CD4-positive, alpha-beta T cell treated with Interferon alpha-2 for 1 hour (primary cell): ENCODE measurements at places on chromosomes 6 and 20.

DNA sequence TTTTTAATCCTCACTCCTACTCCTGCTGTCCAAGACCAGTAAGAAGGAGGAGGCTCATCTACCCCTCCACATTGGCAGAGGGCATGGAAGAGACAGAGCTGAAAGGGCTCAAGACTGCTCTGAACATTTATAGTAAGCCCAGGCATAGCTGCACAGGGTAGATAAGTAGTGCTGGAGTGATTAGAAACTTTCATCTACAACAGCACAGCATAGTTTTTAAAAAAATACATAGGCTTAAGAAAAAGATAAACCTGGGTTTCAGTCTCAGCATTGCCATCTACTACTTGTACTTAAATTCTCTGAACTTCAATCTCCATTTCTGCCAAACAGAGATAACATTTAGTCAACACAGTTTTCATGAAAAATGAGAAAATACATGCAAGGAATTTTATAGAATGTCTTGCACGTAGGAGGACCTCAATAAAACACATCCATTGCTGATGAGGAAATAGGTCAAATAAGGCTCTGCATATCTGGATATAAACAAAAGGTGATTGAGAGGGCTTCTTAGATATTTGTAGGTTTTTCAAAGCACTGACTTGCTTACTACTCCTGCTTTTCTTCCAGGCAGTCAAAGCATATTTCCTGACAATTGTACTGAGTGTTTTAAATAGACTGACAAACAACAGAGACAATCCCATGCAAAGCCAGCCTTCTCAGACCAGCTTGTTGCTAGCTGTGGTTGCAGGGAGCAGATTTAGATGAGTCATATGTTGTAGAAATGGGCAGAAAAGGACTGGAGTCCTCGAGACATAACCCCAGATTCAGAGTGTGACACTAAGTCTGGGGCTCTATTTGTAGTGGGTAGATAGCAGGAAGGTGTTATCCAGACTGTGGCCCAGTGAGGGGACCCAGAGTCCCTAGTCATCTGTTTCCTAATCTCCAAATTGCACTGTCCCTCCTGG, 107.4 kb upstream of the TAB2 start:
- no peak for DNase-seq

DNA sequence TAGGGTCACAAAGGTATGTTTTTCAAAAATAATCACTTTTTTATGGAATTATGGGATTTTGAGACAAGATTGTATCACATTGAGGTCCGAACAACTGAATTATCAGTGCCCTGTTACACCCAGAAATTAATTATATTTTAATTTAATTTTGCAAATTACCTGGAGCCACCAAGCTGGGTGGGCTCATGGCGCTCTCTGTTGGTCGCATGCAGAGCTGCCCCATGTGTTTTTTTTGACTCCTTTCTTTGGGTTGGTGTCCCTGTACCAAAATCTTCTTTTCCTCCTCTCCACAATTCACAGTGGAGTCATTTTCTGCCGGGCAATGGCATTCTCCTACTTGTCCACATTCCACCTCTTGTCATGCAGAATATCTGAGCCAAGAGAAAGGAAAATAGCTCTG, 38.9 kb upstream of the FRMD1 start:
- DNase-seq, result no peak

- no peak for DNase-seq
Observed at GRCh38 chr20:47232518-47232917, 124.0 kb downstream of the ZMYND8 start.

DNA sequence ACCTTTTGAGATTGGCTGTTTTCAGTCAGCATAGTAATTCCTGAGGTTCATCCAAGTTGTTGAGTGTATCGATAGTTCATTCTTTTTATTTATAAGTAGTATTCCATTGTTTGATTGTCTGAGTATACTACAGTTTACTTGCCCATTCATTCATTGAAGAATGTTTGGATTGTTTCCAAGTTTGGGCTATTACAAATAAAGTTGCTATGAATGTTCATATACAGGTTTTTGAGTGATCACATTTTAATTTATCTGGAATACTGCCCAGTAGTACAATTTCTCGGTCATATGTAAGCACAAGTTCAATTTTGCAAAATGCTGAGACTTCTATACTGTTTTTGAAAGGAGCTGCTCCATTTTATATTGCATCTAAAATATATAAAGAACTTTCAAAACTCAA, 14.2 kb upstream of the EPHA7 start:
- DNase-seq, result no peak

DNA sequence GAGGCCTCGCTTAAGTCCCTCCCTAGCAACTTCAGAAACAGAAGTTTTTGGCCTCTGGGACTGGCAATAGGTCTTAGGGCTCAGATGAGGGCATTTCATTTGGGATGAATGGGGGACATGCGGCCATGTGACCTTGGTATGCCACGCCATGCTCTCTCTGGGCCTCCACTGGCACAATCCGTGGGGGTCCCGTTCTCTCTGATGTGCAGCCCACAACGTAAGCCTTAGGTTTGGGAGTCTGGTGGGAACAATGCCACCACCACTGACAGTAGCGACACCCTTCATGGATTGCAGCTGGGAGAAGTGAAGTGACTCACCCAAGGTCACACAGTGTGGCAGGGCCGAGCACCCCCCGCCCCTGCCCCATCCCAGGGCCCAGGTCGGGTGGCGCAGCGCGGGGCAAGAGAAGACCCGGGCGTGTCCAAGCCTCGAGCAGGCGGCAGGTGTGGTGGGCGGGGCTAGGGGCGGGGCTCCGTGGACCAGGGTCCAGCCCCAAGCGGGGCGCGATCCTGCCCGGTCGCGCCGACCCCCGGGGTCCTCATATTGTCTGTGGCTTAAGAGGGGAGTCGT, 864 bp upstream of the CEBPB start:
- peak; percentile 46 for DNase-seq

DNA sequence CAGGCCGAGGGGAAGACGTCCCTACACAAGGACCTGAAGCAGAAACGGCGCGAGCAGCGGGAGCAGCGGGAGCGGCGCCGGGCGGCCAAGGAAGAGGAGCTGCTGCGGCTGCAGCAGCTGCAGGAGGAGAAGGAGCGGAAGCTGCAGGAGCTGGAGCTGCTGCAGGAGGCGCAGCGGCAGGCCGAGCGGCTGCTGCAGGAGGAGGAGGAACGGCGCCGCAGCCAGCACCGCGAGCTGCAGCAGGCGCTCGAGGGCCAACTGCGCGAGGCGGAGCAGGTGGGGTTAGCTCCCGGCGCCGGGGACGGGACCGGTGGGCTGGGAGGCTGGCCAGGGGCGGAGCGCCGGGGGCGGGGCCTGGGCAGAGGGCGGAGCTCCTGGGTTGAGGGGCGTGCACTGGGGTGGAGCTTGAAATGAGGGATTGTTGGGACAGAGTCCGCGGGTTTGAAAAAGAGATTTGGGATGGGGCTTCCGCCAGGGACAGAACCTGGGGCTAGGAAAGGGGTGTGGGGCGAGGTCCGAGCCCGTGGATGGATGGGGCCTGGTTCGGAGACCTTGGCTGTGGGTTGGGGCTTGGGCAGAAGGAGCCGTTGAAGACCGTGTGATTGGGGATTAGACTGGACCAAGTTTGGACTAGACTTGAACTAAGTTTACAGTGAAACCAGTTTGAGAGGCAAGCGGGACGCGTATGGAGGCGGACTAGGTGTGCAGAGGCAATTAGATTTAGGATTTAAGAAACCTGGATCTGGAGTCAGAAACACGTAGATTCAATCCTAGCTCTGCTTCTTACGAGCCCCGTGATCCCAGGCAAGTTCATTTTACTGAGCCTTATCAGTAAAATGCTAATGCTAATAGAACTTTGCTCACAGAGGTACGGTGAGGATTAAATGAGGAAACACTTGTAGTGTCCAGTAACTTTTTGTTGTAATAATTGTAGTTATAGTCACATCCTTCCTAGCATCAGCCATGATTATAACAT, 20.9 kb downstream of the DEF6 start:
- DNase-seq, result no peak

DNA sequence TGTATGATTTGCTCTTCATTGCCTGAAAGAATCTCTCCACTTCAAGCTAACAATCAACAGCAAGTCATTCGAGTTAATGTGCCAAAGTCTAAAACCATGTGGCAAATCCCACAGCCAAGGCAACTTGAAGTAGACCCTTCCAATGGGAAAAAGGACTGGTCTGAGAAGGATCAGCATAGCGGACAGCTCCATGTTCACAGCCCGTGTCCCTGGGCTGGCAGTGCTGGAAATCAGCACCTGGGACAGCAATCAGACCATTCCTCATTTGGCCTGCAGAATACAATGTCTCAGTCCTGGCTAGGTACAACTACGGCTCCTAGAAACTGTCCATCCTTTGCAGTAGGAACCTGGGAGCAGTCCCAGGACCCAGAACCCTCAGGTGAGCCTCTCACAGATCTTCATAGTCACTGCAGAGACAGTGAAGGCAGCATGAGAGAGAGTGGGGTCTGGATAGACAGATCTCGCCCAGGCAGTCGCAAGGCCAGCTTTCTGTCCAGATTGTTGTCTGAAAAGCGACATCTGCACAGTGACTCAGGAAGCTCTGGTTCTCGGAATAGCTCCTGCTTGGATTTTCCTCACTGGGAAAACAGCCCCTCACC, 1.1 kb downstream of the GJA10 start:
- no peak for DNase-seq

DNA sequence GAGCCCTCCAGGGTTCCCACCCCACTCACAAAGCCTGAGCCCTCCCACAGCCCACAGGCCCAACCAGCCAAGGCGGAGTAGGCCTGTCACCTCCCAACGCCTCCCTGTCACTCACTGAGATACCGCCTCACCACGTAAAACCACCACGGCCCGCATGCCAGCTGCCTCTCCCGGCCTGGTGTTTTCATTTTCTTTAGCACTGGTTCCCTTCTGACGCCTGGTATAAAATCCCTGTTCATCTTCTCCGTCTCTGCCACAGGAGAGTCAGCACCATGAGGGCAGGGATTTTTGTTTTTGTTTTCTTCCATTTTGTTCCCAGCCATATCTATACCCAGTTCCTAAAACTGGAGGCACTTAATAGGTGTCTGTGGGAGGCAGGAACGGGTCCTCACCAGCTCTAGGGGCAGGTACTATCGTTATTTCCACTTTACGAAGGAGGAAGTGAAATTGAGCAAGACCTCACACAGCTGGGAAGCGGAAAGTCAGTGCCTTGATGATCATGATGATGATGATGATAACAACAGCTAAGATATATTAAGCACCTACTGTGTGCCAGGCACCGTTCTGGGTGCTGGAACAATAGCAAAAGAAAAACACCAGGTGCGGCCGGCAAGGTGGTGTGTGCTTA, 58.6 kb downstream of the SNAI1 start:
- DNase-seq, result peak; percentile 52

GRCh38 chr6:155125906-155126305, 130.8 kb downstream of the TIAM2 start:
- DNase-seq, result no peak

DNA sequence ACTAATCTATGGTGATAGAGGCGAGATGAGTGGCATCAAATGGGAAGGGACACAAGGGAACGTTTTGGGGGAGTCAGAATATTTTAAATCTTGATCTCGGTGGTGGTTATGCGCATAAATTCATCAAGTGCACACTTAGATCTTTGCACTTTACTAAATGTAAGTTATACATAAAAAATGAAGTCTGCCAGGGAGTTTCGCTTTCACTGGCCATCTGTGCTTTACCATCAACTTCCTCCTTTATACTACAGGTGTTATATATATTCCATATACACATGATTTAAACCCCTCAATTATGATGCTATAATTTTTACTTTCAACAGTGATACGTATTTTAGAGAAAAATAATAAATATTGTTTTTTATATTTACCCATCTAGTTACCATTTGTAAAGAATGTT, 97.6 kb upstream of the AKIRIN2 start:
- no peak for DNase-seq

GRCh38 chr6:162306616-162307015, 420.9 kb downstream of the PRKN start:
- DNase-seq, result no peak

DNA sequence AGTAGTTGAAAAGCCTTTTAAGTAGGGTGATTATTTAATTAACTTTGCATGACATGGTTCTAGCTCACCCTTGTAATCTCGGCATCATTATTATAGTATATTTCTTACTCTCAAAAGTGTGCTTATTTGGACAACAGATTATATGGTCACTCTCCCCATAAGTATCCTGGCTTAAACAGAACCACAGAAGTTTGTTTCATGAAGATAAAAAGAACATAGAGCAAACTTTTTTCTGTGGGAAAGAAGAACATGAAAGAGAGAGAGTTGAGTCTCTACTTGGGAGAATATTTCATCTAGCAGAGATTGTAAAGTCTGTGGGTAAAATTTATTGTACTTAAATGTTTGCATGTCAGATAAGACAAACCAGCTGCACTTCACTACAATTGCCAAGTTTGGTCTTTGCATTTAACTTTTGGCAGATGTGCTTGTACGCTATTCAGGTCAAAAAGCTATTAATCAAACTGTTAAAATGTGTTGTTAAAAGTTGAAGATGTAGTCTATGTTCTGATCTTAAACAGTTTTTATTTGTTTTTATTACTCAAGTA, 33.4 kb upstream of the PRIM2 start:
- DNase-seq, result no peak

DNA sequence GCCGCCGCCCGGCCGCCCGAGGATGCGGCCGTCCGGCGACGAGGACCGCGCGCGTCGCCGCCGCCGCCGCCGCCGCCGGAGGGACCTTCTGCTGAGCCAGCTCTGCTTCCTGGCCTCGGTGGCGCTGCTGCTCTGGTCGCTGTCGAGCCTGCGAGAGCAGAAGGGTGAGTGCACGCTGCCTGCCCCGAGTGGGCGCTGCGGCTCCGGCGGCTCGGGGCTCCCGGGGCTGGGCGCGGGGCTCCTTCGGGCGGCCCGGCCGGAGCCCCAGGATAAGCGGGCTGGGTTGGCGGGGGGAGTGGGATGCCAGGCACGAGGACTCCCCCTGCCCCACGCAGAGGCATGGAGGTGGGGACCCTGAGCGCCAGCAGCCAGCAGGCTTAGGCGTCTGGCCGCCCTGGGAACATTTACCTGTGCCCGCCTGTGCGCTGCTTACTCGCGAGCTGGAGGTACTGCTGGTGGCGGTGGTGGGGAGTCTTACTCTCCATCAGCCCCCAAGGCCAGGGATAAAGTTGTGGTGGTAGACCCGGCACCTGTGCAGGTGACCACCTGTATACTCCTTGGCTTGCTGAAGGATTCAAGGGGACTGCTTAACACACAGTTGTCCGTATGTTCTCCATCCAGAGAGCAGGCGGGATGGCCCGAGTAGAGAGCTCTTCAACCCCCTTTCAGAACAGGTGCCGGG, 520 bp downstream of the SLC24A3 start:
- peak; percentile 43 for DNase-seq

GRCh38 chr6:65436281-65436680, 270.7 kb downstream of the EYS start:
- DNase-seq, result no peak

- no peak for DNase-seq
Observed at GRCh38 chr6:149913085-149913484, 9.8 kb downstream of the RAET1G start.

GRCh38 chr20:35788796-35789195, 17.0 kb downstream of the PHF20 start:
- DNase-seq, result no peak

DNA sequence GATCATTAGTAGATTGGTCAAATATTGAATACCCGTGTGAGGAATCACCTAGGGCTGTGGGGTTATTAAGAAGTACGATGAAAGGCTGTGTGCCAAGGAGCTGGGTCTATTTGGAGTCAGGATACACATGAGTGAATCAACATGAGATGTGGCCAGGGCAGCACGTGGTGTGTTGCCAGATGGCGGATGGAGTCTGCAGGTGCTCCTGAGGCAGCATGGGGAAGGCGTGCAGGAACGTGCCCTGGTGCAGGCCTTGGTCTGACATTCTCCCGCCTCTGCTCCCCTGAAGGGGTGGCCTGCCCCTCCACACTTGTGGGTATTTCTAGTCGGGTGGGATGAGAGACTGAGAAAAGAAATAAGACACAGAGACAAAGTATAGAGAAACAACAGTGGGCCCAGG, 39.0 kb upstream of the SLC22A1 start:
- DNase-seq, result no peak

GRCh38 chr6:138593124-138593877, 94.0 kb upstream of the NHSL1 start:
- peak; percentile 64 for DNase-seq
